Nasal cavity respiratory epithelium epithelial cell of viscerocranial mucosa (primary cell): ENCODE measurements at places on chromosomes 1 and 21. TPM values are rescaled to one million over a fixed set of nuclear protein-coding genes. Genes with fewer than 3 reads are reported as not detected.

Gene LIN28A
- not detected in 2 replicates for total RNA-seq

Gene CRNN
- total RNA-seq: 3.8 and 24.6 TPM in 2 replicates

Gene NECTIN4
- total RNA-seq: 81.0 and 91.3 TPM in 2 replicates

Gene YBEY
- total RNA-seq: 6.9 and 17.1 TPM in 2 replicates

Gene ARHGAP29
- 10.4 and 20.5 TPM in 2 replicates for total RNA-seq

Gene CFAP45
- 0.14 and 0.34 TPM in 2 replicates for total RNA-seq

Gene NBPF14
- 38.3 and 62.3 TPM in 2 replicates for total RNA-seq
